ENCODE measurements at places on chromosomes 2 and 18. TPM values are rescaled to one million over a fixed set of nuclear protein-coding genes. Genes with fewer than 3 reads are reported as not detected.

DSC3 gene
- 60.8 TPM for total RNA-seq

SCG2 gene
- total RNA-seq, result 0.84 TPM

ANKRD30B gene
- not detected for total RNA-seq

POTEJ gene
- total RNA-seq, result not detected

MYO5B gene
- total RNA-seq, result 26.7 TPM

TAF4B gene
- 5.8 TPM for total RNA-seq

MC2R gene
- not detected for total RNA-seq

RPRM gene
- total RNA-seq, result not detected
